ENCODE measurements at places on chromosomes 5 and 9.

- no peak for DNase-seq
Measured at GRCh38 chr9:121999556-121999955, 93.6 kb downstream of the TTLL11 start.

GRCh38 chr9:29981013-29981412 is 2403.4 kb upstream of the ACO1 start:
- DNase-seq, result no peak

GRCh38 chr5:116864157-116864837 is 289.7 kb upstream of the SEMA6A start:
- no peak for DNase-seq

DNA sequence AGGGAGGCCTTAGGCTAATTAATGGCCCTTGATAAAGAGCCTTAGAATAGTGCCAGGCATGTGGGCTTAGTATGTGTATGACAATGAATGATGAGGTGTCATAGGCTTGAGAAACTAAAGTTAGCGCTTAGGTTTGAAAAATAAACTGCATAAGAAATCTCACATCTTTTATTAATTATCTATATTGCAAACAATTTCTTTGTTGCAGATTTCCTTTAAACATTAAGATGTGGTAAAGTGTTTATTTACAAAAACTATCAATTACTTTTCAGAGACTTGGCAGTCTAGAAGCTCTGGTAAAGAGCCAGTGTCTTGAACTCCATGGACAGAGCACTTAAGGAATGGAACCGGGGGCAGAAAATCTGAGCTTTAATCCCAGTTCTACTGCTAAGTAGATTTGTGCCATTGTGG is 23.1 kb downstream of the MAP1B start:
- DNase-seq, result no peak

GRCh38 chr5:109410389-109411148 is 795 bp upstream of the PJA2 start:
- DNase-seq, result peak; percentile 20

- DNase-seq, result no peak
Measured at GRCh38 chr5:126871441-126871840, 94.5 kb downstream of the LMNB1 start.

- peak; percentile 30 for DNase-seq
Measured at GRCh38 chr9:36486933-36487481, 85.7 kb upstream of the MELK start.

DNA sequence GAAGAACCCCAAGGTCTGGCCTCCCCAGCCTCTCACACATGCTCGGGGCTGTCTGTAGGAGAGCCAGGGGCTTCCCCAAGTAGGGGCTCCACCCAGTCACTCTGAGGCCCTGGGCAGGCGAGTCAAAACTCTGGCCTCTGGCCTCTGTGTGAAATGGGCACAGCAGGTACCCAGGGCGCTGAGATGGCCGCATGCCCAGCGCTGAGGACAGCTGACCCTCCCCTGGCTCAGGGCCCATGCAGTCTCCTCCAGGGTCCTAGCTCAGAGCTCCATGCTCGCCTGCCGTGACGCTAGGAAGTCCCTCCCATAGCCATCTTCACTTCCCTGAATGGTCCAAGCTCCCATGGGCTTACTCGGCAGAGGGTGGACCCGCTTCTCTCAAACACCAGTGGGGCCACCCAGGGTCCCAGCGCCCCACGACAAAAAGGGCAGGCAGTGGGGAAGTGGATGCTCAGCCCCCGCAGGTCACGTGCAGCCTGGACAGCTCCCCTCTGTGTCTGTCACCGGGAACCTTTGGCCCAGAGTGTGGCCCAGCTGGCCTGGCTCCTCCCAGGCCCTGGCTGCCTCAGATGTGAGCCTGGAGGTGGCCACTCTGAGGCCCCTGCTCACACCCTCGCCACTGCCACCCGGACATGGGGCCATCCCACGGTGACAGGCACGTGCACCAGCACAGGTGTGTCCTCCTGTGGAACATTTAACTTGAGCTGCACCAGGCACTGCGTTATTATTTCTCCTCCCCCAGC is 12.2 kb upstream of the VAV2 start:
- no peak for DNase-seq

DNA sequence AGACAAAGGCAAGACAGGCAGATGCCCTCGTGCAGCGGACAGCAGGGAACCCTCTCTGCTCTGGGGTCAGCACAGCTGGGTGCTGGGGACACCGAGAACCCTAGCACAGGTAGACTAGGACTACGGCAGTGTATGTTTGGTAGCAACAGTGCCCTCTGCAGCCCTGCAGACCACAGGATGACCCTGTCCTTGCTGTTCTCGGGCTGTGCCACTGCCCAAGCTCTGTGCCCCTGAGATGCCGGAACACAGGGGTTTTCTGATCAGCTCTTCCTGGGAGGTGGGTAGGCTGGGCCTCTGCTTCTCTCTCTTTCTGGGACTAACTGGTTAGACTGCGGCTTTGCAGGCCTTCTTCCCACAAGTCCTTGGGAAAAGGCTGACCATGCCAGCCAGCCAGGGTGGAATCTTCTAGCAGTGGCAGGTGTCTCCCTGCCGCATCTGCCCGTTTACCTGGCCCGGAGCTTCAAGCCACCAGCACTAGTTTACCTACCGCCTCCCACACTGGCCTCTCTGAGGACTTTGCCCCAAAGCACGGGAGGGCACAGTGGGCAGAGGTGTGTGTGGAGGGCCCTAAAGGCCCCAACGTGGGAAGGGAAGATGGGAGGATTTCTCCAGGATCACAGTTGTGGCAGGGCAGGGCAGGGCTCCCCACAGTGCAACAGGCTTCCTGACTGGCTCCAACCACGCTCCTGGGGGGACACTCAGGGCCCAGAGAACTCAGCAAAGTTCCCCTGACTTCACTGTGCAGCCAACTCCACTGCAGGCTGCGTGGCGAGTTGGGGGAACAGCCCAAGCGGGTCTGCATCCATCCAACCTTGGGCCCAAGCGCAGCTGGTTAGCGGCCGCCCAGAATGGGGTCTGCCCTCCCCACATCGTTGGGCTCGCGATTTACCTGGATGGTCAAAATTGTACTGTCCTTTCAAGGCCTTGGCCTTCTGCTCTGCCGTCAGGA is 1.2 kb downstream of the UCK1 start:
- no peak for DNase-seq

GRCh38 chr5:181044093-181044599 is 4.1 kb downstream of the BTNL9 start:
- DNase-seq, result no peak

All from T-helper 17 cell (primary cell).